ENCODE measurements at places on chromosomes 4 and X. TPM values are rescaled to one million over a fixed set of nuclear protein-coding genes. Genes with fewer than 3 reads are reported as not detected.

DNA sequence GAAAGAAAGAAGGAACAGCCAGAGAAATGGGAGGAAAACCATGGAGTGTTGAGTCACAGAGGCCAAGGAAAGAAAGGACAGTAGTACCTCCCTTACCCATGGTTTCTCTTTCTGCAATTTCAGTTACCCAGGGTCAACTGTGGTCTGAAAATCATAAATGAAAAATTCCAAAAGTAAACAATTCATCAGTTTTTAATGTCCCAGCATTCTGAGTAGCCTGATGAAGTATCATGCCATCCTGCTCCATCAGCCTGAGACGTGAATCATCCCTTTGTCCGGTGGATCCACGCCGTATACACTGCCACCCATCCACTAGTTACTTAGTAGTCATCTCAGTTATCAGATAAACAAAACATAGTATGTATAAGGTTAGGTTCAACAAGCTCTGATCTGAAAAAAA is 114.2 kb downstream of the COMMD8 start:
- H3K27me3 ChIP-seq, result no peaks in the 10 kb centered on the region
- H3K36me3 ChIP-seq, result no peaks in the 10 kb centered on the region
- no peaks in the 10 kb centered on the region for H3K4me1 ChIP-seq

- H3K27me3 ChIP-seq, result no peaks in the 10 kb centered on the region
- peaks cover 47% of the 10 kb centered on the region for H3K4me1 ChIP-seq
- peak overlapping the region; percentile 42 for H3K27ac ChIP-seq
- DNase-seq, result no peak
Measured at GRCh38 chr4:53365121-53365485, 758 bp downstream of the SCFD2 start.

DNA sequence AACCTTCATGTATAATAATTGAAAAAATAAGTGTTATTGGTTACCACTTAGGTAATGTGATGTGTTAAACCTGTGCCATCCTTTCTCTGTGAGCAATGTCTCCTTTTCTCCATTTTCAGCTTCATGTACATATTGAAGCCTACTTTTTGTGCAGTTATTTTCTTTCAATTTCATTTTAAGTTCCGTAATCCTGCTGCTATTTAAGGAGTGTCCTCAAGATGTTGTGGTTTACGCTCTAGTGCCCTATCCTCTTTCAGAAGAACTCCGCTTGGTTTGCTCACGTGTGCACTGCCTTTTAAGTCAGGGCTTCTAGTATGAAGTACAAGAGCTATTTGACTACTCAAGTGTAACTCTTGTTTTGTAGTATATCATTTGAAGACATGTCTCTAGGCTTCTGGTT is 2253.2 kb upstream of the TENM3 start:
- no peaks in the 10 kb centered on the region for H3K36me3 ChIP-seq
- no peak overlapping the region for H3K27ac ChIP-seq
- H3K4me3 ChIP-seq, result no peak overlapping the region
- no peaks in the 10 kb centered on the region for H3K27me3 ChIP-seq
- H3K4me1 ChIP-seq, result no peaks in the 10 kb centered on the region

GRCh38 chr4:119648398-119648797 is 19.8 kb upstream of the PDE5A start:
- no peak overlapping the region for H3K4me3 ChIP-seq
- no peaks in the 10 kb centered on the region for H3K27me3 ChIP-seq
- no peak overlapping the region for H3K27ac ChIP-seq
- H3K4me1 ChIP-seq, result no peaks in the 10 kb centered on the region
- no peak for DNase-seq

GRCh38 chr4:78154972-78155590 is 98.0 kb downstream of the FRAS1 start:
- H3K27me3 ChIP-seq, result no peaks in the 10 kb centered on the region
- H3K27ac ChIP-seq, result no peak overlapping the region
- DNase-seq, result no peak
- peaks cover 6% of the 10 kb centered on the region for H3K4me1 ChIP-seq
- H3K4me3 ChIP-seq, result no peak overlapping the region
- H3K36me3 ChIP-seq, result no peaks in the 10 kb centered on the region

GRCh38 chrX:44019911-44020310 is 46.7 kb upstream of the NDP start:
- H3K27me3 ChIP-seq, result no peaks in the 10 kb centered on the region
- H3K4me1 ChIP-seq, result no peaks in the 10 kb centered on the region
- no peak for DNase-seq

- H3K27me3 ChIP-seq, result no peaks in the 10 kb centered on the region
- no peak overlapping the region for H3K27ac ChIP-seq
- no peaks in the 10 kb centered on the region for H3K36me3 ChIP-seq
- no peak overlapping the region for H3K4me3 ChIP-seq
- DNase-seq, result no peak
Measured at GRCh38 chrX:101190736-101191135, 28.9 kb upstream of the DRP2 start.

DNA sequence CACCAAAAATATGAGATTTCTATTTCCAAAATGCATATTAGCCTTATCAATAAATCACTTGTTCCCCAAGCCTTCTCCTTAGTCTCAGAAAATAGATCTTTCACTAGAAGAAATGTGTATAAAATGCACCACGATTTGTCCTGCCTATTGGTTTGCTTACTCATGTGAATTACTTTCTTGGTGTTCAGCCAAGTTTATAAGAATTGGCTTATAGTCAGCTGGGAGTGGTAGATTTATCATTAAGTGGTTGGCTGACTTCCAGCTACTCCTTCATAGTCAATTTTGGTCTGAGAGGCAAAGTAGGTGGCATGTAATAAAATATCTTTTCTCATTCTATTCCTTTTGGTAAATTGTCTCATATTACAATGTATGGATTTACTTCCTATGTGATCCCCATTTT is 1.3 kb downstream of the SULT1E1 start:
- no peaks in the 10 kb centered on the region for H3K36me3 ChIP-seq
- H3K4me3 ChIP-seq, result peak overlapping the region; percentile 37
- no peak for DNase-seq
- no peak overlapping the region for H3K27ac ChIP-seq
- no peaks in the 10 kb centered on the region for H3K4me1 ChIP-seq
- no peaks in the 10 kb centered on the region for H3K27me3 ChIP-seq

GRCh38 chr4:163744861-163745260 is 250.4 kb downstream of the TMA16 start:
- H3K4me1 ChIP-seq, result no peaks in the 10 kb centered on the region
- H3K36me3 ChIP-seq, result no peaks in the 10 kb centered on the region
- no peak overlapping the region for H3K4me3 ChIP-seq
- DNase-seq, result no peak
- H3K27me3 ChIP-seq, result no peaks in the 10 kb centered on the region

DNA sequence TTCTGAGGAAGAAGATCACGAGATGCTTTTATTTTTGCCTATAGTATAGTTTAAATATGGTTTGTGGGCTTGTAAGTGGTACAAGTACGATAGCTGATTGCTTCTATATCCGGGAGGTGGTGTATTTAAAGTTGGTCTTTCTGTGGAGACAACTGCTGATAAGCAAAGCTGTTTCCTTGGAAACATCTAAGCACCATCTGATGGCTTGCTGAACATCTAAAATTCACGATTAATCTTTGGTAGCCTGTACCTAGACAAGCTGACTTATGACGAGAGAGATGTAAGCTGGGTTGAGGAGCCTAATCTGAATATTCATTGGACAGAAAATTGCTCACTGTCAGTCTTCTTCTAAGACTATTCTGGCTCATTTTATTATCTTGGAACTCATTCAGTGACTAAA is 74.6 kb upstream of the NWD2 start:
- H3K27me3 ChIP-seq, result no peaks in the 10 kb centered on the region
- H3K36me3 ChIP-seq, result no peaks in the 10 kb centered on the region

- H3K27ac ChIP-seq, result no peak overlapping the region
- H3K27me3 ChIP-seq, result no peaks in the 10 kb centered on the region
- H3K4me1 ChIP-seq, result no peaks in the 10 kb centered on the region
- no peaks in the 10 kb centered on the region for H3K36me3 ChIP-seq
Measured at GRCh38 chr4:47705326-47705981, 132.4 kb downstream of the CORIN start.

GRCh38 chr4:36256398-36256891 is 12.1 kb upstream of the ARAP2 start:
- H3K4me3 ChIP-seq, result no peak overlapping the region
- no peak overlapping the region for H3K27ac ChIP-seq
- H3K36me3 ChIP-seq, result no peaks in the 10 kb centered on the region
- H3K27me3 ChIP-seq, result no peaks in the 10 kb centered on the region

- DNase-seq, result no peak
- no peak overlapping the region for H3K27ac ChIP-seq
- no peaks in the 10 kb centered on the region for H3K36me3 ChIP-seq
- H3K4me3 ChIP-seq, result no peak overlapping the region
Measured at GRCh38 chrX:28177202-28177601, 196.0 kb upstream of the DCAF8L1 start.

GRCh38 chr4:81562093-81562492 is 90.4 kb upstream of the RASGEF1B start:
- peaks cover 7% of the 10 kb centered on the region for H3K4me1 ChIP-seq
- no peaks in the 10 kb centered on the region for H3K27me3 ChIP-seq
- H3K4me3 ChIP-seq, result no peak overlapping the region
- no peaks in the 10 kb centered on the region for H3K36me3 ChIP-seq

DNA sequence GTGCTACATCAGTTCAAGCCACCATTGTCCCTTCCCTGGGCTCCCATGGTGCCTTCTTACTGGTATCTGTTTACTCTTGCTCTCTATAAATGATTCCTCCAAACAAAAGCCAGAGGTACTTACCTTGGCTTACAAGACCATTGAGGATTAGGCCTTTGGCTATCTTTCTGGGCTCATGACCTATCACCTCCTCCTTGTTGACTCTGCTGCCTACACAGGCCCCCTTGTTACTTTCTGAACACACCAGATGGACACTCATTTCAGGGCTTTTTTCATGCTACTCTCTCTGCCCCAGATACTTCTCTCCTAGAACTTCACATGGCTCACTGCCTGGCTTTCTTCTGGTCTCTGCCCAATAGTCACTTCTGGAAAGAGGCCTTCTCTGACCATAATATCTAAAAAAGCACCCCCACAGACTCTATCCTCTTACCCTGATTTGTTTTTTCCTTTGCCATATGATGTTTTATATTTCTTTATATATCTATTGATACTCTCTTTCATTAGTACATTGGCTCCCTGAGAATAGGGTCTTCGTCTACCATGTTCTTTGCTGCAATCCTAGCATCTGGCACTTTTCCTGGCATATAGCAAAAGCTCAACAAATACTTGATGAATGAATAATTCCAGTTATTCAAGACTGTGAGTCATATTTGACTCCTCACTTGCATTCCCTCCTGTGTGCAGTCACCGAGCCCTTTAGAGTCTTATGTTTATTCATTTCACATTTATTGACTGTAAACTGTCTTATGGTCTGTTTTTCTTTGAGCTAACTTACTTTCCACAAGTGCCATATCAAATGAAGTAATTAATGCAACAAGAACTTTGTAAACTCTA is 27.1 kb upstream of the TAPT1 start:
- DNase-seq, result no peak
- H3K4me3 ChIP-seq, result no peak overlapping the region
- H3K27ac ChIP-seq, result no peak overlapping the region
- no peaks in the 10 kb centered on the region for H3K36me3 ChIP-seq

GRCh38 chrX:103475381-103475780 is 43.9 kb downstream of the RAB40A start:
- no peak overlapping the region for H3K27ac ChIP-seq
- no peak overlapping the region for H3K4me3 ChIP-seq
- H3K27me3 ChIP-seq, result no peaks in the 10 kb centered on the region
- no peaks in the 10 kb centered on the region for H3K4me1 ChIP-seq

The RPS6KA6 gene
- 2.7 TPM for total RNA-seq

The XAGE1A gene
- not detected for total RNA-seq

The KCNE5 gene
- 1.2 TPM for total RNA-seq

The TLR6 gene
- 8.3 TPM for total RNA-seq

The CLDN22 gene
- not detected for total RNA-seq

The LANCL3 gene
- total RNA-seq, result 2.5 TPM

The DAPP1 gene
- 22.6 TPM for total RNA-seq

The SLITRK4 gene
- 3.2 TPM for total RNA-seq

The XPNPEP2 gene
- total RNA-seq, result 22.3 TPM

Measured in vagina (tissue), 2 donors.